Amniotic stem cell (primary cell): ENCODE measurements at places on chromosomes 3 and 15.

- no peak for DNase-seq
Observed at GRCh38 chr3:80043226-80043625, 275.4 kb upstream of the ROBO1 start.

GRCh38 chr3:63679186-63679585 is 26.7 kb downstream of the SNTN start:
- no peak for DNase-seq

DNA sequence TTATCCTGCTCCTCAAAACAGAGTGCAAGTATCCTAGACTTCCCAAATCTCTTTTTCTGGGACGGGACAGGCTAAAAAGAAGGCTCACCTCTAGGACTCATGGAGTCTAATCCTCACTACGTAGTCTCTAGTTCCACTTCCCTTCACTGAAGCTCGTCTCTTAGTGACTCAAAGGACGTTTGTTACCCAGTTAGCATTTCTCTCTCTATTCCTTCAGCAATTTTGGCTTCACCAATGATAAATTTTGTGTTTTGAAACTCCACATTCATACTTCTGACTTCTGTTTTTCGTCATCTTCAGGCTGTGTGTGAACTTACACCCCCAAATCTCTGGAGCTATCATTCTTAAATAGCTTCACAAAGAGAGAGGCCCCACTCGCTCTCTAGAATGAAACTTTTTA is 627.1 kb downstream of the NAALADL2 start:
- no peak for DNase-seq

- DNase-seq: no peak
Observed at GRCh38 chr15:43347114-43347513, 16.7 kb upstream of the LCMT2 start.

DNA sequence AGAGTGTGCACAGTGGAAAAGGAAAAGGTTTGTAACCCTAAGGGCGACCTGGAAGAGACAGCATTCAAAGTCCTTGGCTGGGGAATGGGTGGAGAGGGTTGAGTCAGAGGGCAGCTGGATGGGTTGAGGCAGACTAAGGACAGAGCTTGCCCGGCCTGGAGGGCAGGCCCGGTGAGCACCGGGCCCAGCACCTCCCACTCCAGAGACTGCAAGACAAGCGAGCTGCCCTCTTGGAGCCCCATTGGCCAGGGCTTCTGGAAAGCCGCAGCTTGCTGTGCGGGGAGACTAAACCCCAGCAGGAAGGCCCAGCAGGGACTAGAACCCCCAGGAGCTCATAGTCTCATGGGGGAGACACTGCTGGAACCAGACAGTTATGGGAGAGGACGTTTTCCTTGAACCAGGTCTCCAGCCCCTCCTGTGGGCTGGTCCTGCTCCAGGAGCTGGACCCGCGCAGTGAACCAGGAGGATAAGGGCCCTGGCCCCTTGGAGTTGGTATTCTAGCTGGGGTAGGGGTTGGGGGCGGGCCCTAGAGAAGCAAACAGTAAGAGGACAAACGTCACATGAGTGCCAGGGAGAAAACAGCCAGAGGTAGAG is 59.1 kb downstream of the RGMA start:
- no peak for DNase-seq

DNA sequence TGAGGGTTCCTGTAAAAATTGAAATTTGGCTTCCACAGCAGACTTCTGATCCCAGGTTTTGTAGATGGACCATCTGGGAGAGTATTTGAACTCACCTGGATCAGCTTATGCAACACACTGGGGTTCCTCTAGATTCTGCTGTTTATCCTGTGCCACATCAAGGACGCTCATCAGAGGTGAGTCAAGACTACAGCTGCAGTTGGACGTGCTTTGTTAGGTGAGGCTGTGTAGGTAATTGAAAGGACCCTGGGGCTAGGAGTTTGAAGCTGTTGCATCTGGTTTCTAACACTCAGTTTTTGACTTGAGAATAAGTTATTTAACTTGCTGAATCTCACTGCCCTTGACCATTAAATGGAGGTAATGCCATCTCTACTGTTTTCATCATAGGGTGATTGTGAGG is 394.2 kb downstream of the EDEM1 start:
- no peak for DNase-seq

- no peak for DNase-seq
Observed at GRCh38 chr3:12969486-12969885, 103.7 kb downstream of the IQSEC1 start.

DNA sequence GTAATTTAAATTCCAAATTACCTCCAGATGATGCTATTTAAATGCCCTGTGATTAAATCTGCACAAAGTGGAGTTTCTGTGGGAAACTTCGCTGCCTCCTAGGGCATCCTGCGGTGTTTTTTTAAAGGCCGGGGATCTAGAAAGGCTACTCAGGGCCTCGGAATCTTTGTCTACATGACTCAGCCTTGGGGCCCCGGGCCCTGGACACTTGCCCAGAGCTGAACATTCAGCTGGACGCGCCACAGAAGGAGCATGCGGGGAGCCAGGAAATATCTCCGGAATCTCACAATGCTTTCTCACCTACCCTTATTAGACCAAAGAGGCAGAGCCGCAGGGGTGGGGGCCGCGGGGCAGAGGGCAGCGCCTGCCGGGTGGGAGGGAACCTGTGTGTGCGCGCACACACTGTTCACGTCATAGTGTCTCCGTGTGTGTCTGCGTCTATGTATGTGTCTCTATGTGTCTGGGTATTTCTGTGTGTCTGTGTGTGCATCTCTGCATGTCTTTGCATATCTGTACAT is 145.5 kb upstream of the TPM1 start:
- DNase-seq: peak; percentile 95

- no peak for DNase-seq
Observed at GRCh38 chr3:178480795-178481194, 55.4 kb upstream of the KCNMB2 start.

DNA sequence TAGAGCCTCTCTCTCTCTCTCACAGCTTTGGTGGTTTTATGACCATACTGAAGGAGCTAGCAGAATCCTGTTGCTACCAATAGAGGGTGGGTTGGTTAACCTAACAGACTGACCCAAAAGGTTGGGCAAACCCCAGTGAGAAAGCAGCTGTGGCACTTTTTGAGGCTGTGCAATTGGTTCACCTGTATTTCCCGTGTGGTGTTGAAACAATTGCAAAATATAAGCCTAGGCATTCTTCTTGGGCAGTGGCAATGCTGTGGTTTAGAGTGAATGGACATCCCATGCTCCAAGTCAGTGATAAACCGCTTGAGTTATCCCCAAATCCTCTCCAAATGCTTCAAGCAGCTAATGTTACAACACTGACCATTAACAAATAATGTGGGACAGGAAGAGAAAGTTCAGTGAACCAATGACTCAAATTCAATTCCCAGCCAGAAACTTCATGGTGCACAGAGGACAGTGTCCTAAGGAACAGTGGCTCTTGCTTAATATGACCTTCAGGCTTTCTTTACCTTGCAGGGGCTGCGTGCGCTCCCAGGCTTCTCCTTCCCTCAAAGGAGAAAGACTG is 261.9 kb upstream of the ICE2 start:
- no peak for DNase-seq

- DNase-seq: no peak
Observed at GRCh38 chr15:88378188-88378637, 89.0 kb downstream of the MRPL46 start.

GRCh38 chr3:12833222-12834161 is 7.9 kb downstream of the RPL32 start:
- no peak for DNase-seq

DNA sequence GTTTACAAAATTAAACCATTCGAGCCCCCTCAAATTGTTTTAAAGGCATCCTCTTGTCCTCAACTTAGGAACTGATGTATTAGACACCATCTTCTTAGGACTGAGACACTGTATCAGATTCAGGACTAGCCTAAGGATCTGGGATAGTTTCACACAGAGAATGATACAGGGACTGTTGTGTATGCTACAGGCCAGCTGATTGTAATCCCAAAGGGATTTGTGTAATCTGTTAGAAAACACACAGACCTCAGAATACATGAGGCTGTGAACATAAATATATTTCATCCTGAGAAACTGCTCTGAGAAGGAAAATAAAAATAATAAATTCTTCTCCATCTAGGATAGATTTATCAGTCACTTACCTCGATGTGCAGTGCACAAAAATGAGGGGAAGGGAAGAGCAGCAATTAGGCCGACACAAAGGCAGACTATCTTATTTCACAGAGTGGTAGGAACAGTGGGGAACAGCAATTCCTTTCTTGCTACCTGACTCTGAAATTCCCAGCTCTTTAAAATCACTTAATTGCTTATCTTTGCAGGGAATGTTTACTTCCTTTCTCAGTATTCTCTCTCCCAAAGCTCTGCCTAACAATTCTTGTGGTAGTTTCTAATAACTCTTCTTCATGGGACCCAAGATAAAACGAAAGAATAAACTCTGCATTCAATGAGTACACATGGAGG is 322.5 kb downstream of the MAGI1 start:
- no peak for DNase-seq

GRCh38 chr3:31220431-31220830 is 312.3 kb upstream of the STT3B start:
- DNase-seq: no peak

- DNase-seq: peak; percentile 92
Observed at GRCh38 chr15:92803852-92804609, 96.1 kb upstream of the CHD2 start.

GRCh38 chr15:76339305-76340197 is 3.0 kb downstream of the ISL2 start:
- no peak for DNase-seq

- DNase-seq: no peak
Observed at GRCh38 chr3:186044427-186044826, 64.5 kb downstream of the ETV5 start.

GRCh38 chr15:87863152-87863551 is 393.4 kb downstream of the NTRK3 start:
- no peak for DNase-seq

GRCh38 chr3:72413228-72413627 is 435.0 kb downstream of the SHQ1 start:
- no peak for DNase-seq

DNA sequence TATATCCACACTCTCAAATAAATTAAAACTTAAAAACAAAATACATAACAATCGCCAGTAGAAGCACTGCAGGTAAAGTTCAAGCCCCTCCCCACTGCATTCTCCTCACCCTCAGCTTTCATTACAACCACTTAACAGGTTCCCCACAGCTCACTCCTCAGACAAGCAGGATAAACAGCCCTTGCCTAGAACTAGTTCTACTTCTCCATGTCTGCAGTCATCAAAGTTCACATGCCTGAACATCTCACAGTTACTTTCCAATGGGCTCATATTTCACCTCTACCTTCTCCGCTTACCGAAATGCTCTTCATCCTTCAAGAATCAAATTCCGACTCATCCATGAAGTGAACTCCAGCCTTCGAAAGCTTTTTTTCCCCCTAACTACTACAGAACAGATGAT is 4.1 kb downstream of the YEATS2 start:
- DNase-seq: no peak

DNA sequence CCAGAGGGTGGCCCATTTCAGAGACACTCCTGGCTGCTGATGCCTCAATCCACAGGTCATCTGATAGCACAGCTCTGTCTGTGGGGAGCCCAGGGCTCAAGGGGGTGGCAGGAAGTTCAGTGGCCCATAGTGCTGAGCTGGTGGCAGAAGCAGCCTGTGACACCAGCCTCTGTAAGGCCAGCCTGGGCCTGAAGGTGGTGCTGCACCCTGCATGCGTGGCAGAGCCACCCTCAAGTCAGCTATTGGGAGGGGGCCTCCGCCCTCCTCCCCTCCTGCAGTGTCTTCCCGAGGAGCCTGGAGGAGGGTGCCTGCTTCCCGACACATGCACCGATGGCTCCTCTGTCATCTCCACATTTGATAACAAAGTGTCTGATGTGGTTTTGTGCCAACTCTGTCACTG is 3.0 kb downstream of the PLA1A start:
- no peak for DNase-seq

DNA sequence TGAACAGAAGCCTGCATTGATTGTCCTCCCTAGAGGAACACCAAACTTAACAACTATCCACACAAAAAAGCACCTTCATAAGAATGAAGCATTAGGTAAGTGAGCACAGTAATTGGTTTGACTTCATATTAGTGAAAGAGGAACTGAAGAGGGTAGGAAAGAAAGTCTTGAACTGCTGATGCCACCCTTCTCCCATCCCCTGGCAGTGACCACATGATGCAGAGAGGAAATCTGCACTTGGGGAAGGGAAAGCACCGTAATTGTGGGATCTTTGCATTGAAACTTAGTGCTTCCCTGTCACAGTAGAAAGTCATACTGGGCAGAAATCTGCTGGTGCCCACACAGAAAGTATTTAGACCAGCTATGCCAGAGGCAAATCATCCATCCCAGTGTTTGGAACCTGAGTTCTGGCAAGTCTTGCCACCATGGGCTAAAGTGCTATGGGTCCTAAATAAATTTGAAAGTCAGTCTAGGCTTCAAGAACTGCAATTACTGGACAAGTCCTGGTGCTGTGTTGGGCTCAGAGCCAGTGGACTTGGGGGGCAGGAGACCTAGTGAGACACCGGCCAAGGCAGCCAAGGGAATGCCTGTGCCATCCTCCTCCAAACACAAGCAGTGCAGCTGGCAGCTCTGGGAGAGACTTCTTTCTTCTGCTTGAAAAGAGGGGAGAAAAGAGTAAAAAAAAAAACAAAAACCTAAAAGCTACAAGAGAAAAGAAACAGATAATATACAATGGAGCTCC is 63.6 kb downstream of the SLC15A2 start:
- DNase-seq: no peak

- no peak for DNase-seq
Observed at GRCh38 chr3:107604057-107604822, 81.5 kb downstream of the BBX start.

DNA sequence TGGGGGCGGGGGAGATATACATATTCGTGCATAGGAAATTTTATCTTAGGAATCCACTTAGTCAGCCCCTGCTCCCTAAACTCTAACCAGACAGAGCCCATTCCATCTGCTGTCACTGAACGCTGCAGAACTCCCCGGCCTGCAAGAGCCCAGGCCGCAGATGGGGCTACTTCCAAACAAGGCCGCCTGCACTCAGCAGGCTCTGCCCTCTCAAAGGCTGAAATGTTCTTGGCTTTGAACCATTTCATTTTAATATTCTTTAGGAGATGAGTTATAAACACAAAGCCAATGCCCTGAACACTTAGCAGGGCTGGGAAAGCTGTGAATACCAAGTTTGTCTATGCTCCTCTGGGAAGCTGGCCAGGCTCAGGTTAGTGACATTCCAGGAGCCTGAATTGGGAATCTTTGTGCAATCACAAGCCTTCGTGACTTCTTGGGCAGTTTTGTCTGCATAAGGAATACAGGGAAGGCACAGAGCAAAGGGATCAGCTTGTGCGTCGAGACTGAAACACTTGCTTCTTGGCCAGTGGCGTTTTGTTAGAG is 65.0 kb downstream of the SYNM start:
- peak; percentile 39 for DNase-seq

DNA sequence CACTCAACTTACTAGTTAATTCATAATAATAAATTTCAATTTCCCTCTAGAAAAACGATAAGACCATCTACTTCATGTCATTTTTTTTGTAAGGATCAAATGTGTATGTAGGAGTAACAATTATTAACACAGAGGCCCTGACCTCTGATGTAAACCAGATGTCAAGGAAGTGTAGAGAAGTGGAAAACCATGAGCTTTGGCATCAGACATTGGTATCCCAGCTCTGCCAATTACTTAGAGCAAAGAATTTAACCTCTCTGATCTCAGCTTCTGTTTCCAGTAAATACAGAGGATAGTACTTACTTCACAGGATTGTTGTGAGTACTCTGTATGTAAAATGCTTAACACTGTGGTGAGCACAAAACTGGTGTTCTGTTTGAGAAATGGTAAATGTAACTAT is 17.5 kb downstream of the AQR start:
- no peak for DNase-seq
